ENCODE measurements at places on chromosomes 11 and 22.
A peak's percentile ranks its signal among the peaks of the same experiment; 100 is the strongest.

DNA sequence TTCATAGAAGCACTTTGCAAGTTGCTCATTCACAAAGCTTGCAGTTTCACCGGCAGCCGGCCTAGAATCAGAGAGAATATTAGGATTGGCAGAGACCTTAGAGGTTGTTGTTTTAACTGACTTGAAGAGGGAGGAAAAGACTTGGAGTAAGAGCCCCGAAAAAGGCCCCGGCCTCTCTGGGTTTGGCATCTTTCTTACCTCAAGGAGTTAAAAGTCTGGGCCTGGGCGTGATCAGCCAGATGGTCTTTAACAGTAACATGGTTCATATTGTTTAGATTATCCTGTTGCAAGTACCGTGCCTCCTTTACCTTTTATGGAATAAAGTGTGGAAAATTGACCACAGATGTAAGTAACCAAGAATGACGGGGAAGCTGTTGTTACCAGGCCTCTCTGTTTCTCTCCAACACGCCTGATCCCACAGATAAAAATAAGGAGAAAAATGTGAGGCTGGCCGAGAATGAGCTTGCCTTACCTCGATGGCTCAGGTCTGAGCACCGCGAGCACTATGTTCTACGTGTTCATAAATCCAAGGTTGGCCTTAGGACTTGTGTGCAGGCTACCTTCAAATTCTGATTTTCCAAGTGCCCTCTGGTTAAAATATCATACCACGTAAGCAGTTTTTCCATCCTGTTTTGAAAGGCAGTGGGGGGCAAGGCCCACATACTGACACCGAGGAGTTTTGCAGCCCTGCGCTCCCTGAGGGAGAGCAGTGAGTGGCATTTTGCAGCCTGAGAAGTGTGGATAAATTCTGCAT lies 56.4 kb downstream of the PARVA start:
- DNase-seq = no peak

- DNase-seq = no peak
Observed at GRCh38 chr11:16049611-16050010, 306.7 kb downstream of the SOX6 start.

GRCh38 chr11:83970061-83970671 lies 684.0 kb upstream of the CCDC90B start:
- DNase-seq = no peak

DNA sequence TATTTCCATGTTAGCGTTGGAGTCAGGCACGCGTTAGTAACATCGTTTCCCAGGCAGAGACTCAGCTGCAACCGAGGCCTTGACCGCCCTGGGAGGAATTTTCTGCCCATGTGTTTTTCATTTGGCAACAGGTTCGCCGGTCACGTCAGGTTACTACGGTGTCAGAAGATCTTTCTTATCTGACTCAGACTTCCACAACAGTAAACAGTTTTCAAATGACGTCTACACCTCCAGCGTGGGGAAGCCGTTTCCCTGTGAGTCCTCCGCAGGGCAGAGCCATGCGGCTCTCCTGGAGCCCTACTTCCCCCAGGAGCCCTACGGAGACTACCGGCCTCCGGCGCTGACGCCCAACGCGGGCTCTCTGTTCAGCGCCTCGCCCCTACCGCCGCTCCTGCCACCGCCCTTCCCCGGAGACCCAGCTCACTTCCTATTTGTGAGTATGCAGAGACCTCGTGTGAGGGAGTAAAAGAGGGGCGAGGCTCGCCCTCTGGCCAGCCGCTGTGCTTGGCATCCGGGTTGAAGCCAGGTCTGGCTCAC lies 14.3 kb upstream of the POU2AF3 start:
- peak; percentile 22 for DNase-seq

GRCh38 chr11:15525582-15525981 lies 410.9 kb downstream of the INSC start:
- no peak for DNase-seq

GRCh38 chr22:45968003-45968650 lies 8.8 kb downstream of the WNT7B start:
- no peak for DNase-seq

GRCh38 chr11:112132737-112133136 lies 31.2 kb downstream of the IL18 start:
- DNase-seq = no peak

DNA sequence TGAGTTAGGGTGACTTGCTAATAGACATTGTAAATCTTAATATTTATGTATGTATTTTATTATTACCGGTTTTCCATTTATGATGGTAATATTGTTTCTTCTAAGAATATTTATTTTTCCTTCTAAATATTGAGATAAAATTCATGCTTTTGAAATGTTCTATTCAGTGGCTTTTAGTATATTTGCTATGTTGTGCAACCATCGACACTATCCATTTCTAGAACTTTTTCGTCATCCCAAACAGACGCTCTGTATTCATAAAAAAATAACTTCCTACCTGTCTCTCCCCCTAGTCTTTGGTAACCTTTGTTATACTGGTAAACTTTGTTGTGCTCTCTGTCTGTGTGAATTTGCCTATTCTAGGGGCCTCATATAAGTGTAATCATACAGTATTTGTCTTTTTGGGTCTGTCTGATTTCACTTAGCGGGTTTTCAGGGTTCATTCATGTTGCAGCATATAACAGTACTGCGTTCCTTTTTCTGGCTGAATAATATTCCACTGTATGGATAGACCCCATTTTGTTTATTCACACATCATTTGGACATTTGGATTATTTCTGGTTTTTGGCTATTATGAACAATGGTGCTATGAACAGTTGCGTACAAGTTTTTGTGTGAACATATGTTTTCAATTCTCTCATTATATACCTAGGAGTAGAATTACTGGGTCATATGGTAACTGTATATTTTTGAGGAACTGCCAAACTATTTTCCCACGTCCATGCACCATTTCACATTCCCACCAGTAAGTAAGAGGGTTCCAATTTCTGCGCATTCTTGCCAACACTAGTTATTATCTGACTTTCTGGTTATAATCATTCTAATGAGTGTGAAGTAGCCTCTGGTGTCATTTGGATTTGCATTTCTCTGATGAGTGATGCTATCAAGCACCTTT lies 15.9 kb downstream of the NEAT1 start:
- DNase-seq = peak; percentile 13

DNA sequence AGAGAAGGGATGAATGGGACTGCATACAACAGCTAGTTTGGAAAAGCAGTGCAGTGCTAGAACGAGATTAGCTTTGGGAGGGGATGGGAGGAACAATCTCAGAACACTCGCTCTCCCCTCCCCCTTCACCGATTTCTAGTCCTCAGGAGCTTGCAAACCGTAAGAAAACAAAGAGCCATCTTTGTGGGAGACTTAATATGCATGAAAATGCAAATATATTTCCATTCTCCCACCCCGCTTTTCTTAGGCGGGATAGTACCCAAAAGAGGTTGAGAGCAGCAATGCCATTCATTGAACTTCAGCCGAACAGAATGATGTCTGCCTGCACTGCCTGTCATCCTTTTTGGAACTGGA lies 1.1 kb downstream of the SPINDOC start:
- no peak for DNase-seq

DNA sequence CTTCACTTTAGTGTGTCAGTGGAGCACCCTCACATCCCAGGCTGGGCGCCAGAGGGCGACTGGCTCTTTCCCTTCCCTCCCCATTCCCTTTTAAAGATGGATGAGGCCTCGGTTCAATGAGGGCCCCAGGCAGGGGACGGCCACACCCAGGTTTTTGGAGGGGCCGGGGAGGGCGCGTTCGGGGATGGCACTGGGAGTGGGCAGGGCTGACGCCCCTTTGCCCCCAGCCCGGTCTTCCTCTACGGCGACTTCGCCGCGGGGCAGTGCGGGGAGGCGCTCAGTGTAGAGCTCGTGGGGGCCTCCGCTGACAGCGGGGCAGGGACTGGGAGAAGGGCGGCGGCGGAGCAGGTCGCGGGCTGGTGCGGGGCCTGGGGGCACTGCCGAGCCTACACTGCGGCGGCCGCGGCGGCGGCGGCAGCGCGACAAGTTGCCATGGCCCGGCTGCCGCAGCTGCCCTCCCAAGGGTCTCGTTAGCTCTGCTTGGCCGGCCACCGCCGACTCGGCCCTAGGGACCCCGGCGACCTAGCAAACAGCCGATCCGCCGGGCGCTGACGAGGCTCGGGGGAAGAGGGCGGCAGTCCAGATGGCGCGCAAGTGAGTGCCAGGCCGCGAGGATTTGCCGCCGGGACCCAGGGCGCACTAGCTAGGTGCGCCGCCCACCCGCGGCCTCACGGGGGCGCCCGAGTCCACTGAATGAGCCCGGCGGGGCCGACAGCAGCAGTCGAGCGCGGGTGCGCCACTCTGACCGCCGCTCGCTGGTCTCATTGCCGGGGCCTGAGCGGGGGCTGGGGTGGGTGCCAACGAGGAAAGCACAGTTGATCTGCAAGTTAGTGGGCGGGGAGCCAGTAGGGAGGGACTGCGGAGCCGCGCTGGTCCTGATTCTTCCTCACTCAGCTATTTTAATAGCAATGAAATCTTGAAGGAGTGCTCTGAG lies 92.7 kb downstream of the RRM1 start:
- DNase-seq = peak; percentile 43

GRCh38 chr22:36926721-36927435 lies 13.4 kb downstream of the CSF2RB start:
- no peak for DNase-seq

DNA sequence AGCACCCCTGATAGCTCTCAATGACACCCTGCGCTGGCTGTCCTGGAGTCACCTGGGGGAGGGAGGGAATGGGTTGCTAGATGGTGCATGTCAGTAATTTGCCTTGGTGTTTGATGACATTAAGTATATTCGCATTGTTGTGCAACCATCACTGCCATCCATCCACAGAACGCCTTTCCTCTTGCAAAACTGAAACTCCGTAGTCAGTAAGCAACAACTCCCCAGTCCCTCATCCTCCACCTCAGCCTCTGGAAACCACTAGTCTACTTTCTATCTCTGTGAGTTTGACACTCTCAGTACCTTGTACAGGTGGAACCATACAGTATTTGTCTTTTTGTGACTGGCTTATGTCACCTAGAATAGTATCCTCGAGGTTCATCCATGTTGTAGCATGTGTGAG lies 62.6 kb downstream of the PKNOX2 start:
- DNase-seq = no peak

DNA sequence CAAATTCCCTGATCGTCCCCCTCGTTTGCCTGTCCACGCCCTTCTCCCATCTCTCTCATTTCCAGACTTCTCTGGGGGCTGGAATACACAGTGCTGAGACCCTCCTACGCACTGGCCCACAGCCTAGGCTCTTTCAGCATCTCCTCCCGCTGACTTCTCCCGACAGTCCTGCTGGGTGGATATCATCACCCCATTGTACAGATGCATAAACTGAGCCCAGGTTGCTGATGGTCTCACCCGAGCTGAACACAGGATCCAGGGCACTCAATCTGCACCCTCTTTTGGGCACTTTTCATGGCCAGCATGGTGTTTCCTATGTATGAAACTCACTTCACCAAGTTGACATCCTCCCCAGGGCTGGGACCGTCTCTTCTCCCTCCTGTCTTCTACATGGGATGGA lies 31.7 kb upstream of the PICK1 start:
- no peak for DNase-seq

GRCh38 chr11:123483058-123483457 lies 53.0 kb downstream of the GRAMD1B start:
- DNase-seq = no peak

DNA sequence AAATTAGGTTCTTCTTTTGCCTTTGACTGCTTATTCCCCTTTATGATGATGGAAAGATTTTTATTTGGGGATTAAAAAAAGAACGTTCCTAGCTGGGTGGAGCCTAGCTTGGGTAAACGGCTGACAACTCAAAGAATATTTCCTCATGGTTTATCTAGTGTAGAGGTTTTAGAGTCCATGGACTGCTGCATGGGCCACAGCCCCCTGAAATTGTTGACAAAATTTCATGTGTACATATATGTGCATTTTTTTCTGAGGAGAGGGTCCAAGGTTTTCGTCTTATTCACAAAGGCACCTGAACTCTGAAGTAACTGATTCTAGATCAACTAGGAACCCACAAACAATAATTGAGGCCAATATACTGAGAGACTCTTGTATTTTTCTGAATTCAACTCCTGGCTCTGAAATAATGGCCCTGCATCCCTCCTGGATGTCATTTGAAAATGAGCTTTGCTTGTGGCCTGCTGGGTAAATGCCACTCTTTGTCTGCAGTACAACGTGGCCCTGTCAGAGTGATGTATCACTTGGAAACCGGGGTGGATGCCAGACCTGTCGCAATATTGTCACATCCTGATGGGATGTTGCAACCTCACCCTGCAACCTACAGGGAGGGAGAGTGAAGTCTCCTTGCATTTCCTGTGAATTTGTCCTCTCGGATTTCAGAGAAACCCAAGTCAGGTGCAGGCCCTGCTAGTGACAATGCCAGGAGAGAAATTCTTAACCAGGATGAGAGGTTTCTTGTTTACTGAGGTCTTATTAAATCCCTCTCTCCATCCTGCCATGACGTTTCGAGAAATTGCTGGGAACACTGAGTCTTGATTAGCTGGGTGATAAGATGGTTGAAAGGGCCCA lies 33.8 kb downstream of the EHF start:
- DNase-seq = peak; percentile 42
